ENCODE measurements at places on chromosomes 12 and 14.

GRCh38 chr12:104668274-104668718, 211.5 kb downstream of the CHST11 start:
- peaks cover 4% of the 10 kb centered on the region for H3K36me3 ChIP-seq
- DNase-seq = no peak

GRCh38 chr12:116604178-116604895, 45.2 kb downstream of the MAP1LC3B2 start:
- H3K27me3 ChIP-seq = peaks cover 31% of the 10 kb centered on the region
- no peak overlapping the region for H3K4me3 ChIP-seq
- DNase-seq = no peak
- H3K36me3 ChIP-seq = no peaks in the 10 kb centered on the region
- H3K4me1 ChIP-seq = peaks cover 18% of the 10 kb centered on the region

GRCh38 chr14:103084021-103084919, at the start of gene LBHD2:
Gene LBHD2 (plus strand): TSS chr14:103084210. CDS start chr14:103086013, 1,803 bp downstream.
- H3K27me3 ChIP-seq = peaks cover 35% of the 10 kb centered on the region
- no peak within 1 kb of the TSS for H3K4me3 ChIP-seq
- DNase-seq = no peak
- no peaks in the 10 kb centered on the region for H3K36me3 ChIP-seq
- no peaks in the 10 kb centered on the region for H3K4me1 ChIP-seq

- peak overlapping the region; percentile 56 for H3K4me3 ChIP-seq
- peaks cover 2% of the 10 kb centered on the region for H3K36me3 ChIP-seq
- H3K27ac ChIP-seq = peak overlapping the region; percentile 86
- peak; percentile 57 for DNase-seq
- H3K27me3 ChIP-seq = peaks cover 16% of the 10 kb centered on the region
Observed at GRCh38 chr12:4119157-4119761, 154.3 kb upstream of the CCND2 start.

GRCh38 chr14:24688030-24688658, 54.2 kb upstream of the GZMB start:
- DNase-seq = no peak
- H3K4me1 ChIP-seq = peaks cover 35% of the 10 kb centered on the region
- no peak overlapping the region for H3K27ac ChIP-seq
- peaks cover 11% of the 10 kb centered on the region for H3K27me3 ChIP-seq

GRCh38 chr12:13404631-13405473, 208.3 kb downstream of the EMP1 start:
- no peak overlapping the region for H3K27ac ChIP-seq
- DNase-seq = no peak
- H3K4me1 ChIP-seq = no peaks in the 10 kb centered on the region
- H3K36me3 ChIP-seq = no peaks in the 10 kb centered on the region
- no peaks in the 10 kb centered on the region for H3K27me3 ChIP-seq
- H3K4me3 ChIP-seq = no peak overlapping the region

DNA sequence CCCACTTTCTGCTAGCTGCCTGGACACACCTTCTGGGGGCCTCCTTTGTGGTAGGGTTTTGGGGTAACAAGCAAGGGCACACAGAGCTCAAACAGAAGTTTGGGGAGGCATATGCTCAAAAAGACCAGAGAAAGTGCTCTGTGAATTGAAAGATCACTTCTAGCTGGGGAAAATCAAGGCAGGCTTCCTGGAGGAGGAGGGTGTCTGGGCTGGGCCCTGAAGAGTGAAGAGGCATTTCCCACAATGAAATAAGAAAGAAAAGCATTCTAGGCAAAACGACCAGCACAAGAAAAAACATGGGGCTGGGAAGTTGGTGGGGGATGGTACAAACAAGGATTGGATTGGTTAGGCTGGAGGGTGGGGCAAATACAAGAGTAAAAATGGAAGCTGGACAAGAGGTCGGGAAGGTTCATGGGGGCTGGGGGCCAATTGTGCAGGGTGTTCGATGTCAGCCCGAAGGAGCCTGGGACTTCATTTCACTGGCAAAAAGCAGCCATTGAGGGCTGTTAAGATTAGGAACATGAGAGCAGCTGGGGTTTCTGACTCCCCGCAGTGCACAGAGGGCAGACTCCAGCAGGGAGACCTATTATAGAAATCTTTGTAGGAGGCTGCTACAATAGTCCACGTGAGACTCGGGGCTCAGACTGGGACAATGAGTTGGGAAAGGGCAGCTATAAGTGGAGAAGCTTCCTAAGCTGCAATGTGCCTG, 51.5 kb upstream of the CMKLR1 start:
- no peak overlapping the region for H3K4me3 ChIP-seq
- H3K36me3 ChIP-seq = no peaks in the 10 kb centered on the region
- no peak for DNase-seq

GRCh38 chr14:79090641-79091180, 920.5 kb downstream of the NRXN3 start:
- no peaks in the 10 kb centered on the region for H3K36me3 ChIP-seq
- H3K27me3 ChIP-seq = no peaks in the 10 kb centered on the region
- no peaks in the 10 kb centered on the region for H3K4me1 ChIP-seq
- H3K4me3 ChIP-seq = no peak overlapping the region
- no peak overlapping the region for H3K27ac ChIP-seq

DNA sequence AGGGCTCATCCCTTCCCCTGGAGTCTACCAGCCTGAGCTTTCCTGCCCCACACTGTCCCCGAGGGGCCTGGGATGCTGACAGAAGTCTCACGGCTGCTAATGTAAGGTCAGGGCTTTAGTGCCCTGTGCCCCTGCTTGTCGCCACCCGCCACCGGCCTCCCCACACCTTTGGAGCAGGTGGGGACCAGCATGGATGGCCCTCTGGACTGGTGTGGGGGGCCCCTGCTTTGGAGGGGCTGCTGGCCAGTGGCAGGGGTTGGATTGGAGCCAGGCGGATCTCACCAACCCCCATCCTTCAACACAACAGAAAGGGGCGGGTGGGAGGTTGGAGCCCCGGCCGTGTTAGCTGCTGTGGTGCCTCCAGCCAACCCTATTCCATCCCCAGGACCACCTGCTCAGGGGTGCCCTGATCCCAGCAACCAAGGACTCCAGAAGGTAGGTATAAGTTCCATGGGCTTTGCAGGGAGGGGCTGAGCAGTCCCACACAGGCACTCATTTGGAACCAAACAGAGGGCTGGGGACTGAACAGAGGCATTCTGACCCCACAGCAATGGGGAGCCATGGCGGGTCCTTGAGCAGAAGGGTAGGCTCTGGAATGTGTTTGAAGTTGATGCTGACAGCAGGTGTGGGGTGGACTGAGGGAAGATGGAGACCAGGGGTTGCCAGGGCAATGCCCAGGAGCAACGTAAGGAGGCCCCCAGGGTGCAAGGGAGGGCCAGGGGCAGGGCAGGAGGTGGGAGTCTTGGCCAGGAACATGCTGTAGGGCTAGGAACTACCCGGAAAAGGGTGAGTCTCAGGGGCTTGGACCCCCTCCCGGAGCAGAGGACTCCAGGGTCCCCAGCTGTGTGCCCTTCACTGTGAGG, 145.1 kb upstream of the C14orf180 start:
- H3K4me1 ChIP-seq = no peaks in the 10 kb centered on the region
- no peaks in the 10 kb centered on the region for H3K36me3 ChIP-seq
- H3K27me3 ChIP-seq = peaks cover 5% of the 10 kb centered on the region
- no peak for DNase-seq
- H3K27ac ChIP-seq = peak overlapping the region; percentile 14

- no peak overlapping the region for H3K4me3 ChIP-seq
- no peaks in the 10 kb centered on the region for H3K36me3 ChIP-seq
- no peak overlapping the region for H3K27ac ChIP-seq
Observed at GRCh38 chr12:44502681-44503080, 373.4 kb downstream of the NELL2 start.

GRCh38 chr12:101806265-101806664, 24.5 kb downstream of the GNPTAB start:
- H3K27ac ChIP-seq = no peak overlapping the region
- peaks cover 15% of the 10 kb centered on the region for H3K36me3 ChIP-seq
- H3K27me3 ChIP-seq = no peaks in the 10 kb centered on the region
- H3K4me3 ChIP-seq = no peak overlapping the region
- no peak for DNase-seq
- peaks cover 28% of the 10 kb centered on the region for H3K4me1 ChIP-seq

- peaks cover 26% of the 10 kb centered on the region for H3K36me3 ChIP-seq
- no peaks in the 10 kb centered on the region for H3K27me3 ChIP-seq
- peak; percentile 29 for DNase-seq
- no peak overlapping the region for H3K4me3 ChIP-seq
- H3K27ac ChIP-seq = no peak overlapping the region
- peaks cover 40% of the 10 kb centered on the region for H3K4me1 ChIP-seq
Observed at GRCh38 chr12:93773122-93773871, 96.1 kb downstream of the CRADD start.

DNA sequence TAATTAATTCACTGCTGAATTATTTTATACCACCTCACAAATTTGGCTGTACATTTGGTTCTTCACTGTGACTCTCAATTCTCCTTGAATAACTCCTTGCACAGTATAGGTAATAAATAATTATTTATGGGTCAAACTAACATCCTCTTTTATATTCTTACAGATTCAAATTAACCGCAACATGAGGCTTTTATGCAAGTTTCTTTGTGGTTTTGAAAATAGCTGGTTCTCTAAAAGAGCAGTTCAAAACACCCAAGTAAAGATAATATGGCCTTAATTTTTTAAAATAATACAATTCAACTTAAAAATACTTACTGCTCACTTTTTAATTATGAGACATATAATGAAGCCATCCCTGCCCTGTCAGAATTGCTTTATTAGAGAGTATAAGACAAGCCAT, 12.9 kb upstream of the TRIM9 start:
- peaks cover 34% of the 10 kb centered on the region for H3K27me3 ChIP-seq
- H3K4me1 ChIP-seq = no peaks in the 10 kb centered on the region
- H3K27ac ChIP-seq = no peak overlapping the region
- no peak overlapping the region for H3K4me3 ChIP-seq

GRCh38 chr14:24941719-24942118, 108.2 kb downstream of the STXBP6 start:
- H3K27me3 ChIP-seq = no peaks in the 10 kb centered on the region
- H3K27ac ChIP-seq = no peak overlapping the region
- no peaks in the 10 kb centered on the region for H3K36me3 ChIP-seq
- H3K4me3 ChIP-seq = no peak overlapping the region
- H3K4me1 ChIP-seq = no peaks in the 10 kb centered on the region

DNA sequence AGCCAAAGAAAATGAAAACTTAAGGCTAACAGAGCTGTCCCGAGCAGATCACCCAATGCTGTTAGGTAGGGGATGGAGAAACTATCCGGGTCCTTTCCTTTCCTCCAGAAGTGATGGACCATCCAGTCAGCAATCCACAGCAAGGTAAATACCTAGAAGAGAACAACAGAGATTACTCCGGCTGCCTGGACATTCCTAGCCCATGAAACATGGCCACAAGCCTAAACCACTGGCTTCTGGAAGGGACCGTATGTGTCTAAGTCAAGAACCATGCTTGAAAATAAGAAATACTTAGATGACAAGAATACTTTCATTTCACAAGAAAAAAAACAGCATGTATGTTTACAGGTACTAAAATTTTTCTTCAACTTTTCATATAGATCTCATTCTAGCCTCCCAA, 152.9 kb downstream of the SLC41A2 start:
- H3K27me3 ChIP-seq = peaks cover 9% of the 10 kb centered on the region
- H3K36me3 ChIP-seq = no peaks in the 10 kb centered on the region
- H3K27ac ChIP-seq = no peak overlapping the region
- DNase-seq = no peak
- no peaks in the 10 kb centered on the region for H3K4me1 ChIP-seq

DNA sequence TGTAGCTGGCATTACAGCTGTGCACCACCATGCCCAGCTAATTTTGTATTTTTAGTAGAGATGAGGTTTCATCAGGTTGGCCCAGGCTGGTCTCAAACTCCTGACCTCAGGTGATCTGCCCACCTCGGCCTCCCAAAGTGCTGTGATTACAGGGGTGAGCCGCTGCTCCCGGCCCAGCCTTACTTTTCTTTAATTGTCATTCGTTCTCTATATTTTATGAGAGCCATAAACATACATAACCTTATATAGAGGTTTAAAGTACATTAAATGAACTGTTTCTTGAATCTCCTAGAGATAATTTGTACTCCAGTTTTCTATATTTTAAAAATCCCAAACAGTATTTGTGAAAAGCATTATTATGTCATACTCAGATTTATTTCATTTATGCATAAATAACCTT, 98.6 kb downstream of the SYNE2 start:
- no peak overlapping the region for H3K27ac ChIP-seq
- no peak overlapping the region for H3K4me3 ChIP-seq
- no peaks in the 10 kb centered on the region for H3K27me3 ChIP-seq
- peaks cover 22% of the 10 kb centered on the region for H3K4me1 ChIP-seq
- no peak for DNase-seq

GRCh38 chr12:110600254-110600653, 13.7 kb upstream of the TCTN1 start:
- H3K27ac ChIP-seq = no peak overlapping the region
- H3K4me3 ChIP-seq = no peak overlapping the region
- H3K27me3 ChIP-seq = no peaks in the 10 kb centered on the region
- peaks cover 14% of the 10 kb centered on the region for H3K4me1 ChIP-seq

DNA sequence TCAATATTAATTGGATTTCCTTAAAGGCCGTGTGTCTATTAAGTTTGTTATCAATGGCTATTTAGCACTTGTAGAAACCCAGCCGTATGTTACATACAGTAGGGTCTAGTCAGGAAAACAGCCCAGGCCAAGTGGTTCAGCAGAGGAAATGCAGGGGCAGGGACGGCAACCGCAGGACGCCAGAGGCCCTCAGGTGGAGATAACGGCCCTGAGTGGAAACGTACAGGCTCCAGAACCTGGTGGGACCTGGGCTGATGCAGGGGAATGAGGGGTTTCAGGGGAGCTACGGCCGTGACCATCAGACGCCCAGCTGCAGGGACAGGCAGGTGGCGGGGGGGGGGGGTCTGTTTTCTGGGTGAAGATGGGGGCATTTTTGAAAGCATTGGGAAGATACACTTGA, 3.7 kb upstream of the ANKLE2 start:
- H3K27ac ChIP-seq = peak overlapping the region; percentile 37
- DNase-seq = no peak
- peaks cover 55% of the 10 kb centered on the region for H3K4me1 ChIP-seq
- H3K27me3 ChIP-seq = no peaks in the 10 kb centered on the region

DNA sequence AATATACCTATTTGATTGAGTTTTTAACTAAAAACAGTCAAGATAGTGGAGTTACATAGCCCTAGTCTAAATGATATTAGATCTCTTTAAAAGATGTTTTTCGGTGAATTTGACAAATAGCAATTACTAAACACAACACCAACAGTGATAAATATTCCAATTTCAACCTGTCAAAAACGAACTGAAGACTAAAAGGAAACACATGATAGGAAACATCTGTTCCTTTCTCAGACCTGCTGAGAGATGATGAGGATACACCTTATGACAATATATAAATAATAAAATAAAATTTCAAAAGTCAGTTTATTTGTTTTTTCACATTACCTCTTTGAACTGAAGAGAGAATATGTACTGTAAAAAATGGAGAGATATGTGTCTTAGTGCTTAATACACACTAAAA, 232.7 kb downstream of the RASSF9 start:
- no peak for DNase-seq
- no peaks in the 10 kb centered on the region for H3K36me3 ChIP-seq
- H3K4me1 ChIP-seq = no peaks in the 10 kb centered on the region
- no peak overlapping the region for H3K4me3 ChIP-seq
- no peaks in the 10 kb centered on the region for H3K27me3 ChIP-seq
- no peak overlapping the region for H3K27ac ChIP-seq

GRCh38 chr12:51269174-51270066, 795 bp downstream of the SMAGP start:
- H3K4me1 ChIP-seq = peaks cover 29% of the 10 kb centered on the region
- H3K27me3 ChIP-seq = peaks cover 41% of the 10 kb centered on the region
- DNase-seq = peak; percentile 72
- peak overlapping the region; percentile 42 for H3K27ac ChIP-seq

Measured in activated naive CD4-positive, alpha-beta T cell treated with anti-CD3 and anti-CD28 coated beads, Interleukin-2, amount 10 ng/mL, durations not matched to agents 7 days and 5 days (primary cell).